ENCODE measurements at places on chromosomes 16 and 17. TPM values are rescaled to one million over a fixed set of nuclear protein-coding genes. Genes with fewer than 3 reads are reported as not detected.

GRCh38 chr16:89491974-89492687 is 1.8 kb upstream of the ANKRD11 start:
- DNase-seq = no peak

- peak; percentile 56 for DNase-seq
Observed at GRCh38 chr16:87850009-87851006, 19.0 kb downstream of the SLC7A5 start.

- no peak for DNase-seq
Observed at GRCh38 chr16:68866933-68867332, 23.6 kb downstream of the TANGO6 start.

The TP53TG3F gene
- total RNA-seq = not detected

The TBC1D3H gene
- not detected for total RNA-seq

GRCh38 chr16:74607310-74607961 is 522 bp upstream of the GLG1 start:
- no peak for DNase-seq

GRCh38 chr17:81509207-81509971 is 3.2 kb downstream of the ACTG1 start:
- peak; percentile 53 for DNase-seq

DNA sequence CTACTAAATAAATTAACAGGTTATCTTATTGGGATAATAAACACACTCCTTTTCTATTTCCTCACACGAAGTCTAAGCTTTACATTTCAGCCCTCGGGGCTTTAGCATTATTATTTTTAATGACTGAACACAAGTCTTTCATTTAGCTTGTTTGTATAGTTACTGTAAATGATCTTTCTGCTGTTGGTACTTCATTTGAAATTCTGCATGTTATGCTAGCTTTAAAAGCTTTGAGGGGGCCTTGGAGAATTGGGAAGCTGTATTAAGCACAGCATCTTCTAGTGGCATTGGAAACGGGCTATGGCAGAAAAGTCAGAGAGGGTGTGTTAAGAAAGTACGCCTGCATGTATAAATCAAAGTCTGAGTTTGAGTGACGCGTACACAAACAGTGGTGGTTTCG is 243.7 kb downstream of the FTO start:
- no peak for DNase-seq

DNA sequence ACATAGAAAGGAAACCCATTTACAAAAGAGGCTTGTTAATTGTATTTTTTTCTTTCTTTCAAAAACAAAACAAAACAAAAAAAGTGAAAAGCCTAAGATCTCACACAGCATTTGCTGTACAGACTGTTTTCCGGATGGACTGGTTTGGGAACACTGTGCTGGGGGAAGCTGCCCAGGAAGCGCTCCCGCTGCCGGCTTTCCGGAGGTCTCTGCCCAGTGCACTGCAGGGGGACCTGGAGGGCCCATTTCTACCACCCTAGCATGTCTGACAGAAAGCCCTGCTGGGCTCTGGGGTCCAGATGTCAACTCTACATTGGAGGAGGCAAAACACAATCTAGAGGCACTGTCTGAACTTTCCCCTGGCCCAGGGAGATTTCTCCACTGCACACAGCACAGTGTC is 26.3 kb upstream of the CLEC18B start:
- DNase-seq = no peak

DNA sequence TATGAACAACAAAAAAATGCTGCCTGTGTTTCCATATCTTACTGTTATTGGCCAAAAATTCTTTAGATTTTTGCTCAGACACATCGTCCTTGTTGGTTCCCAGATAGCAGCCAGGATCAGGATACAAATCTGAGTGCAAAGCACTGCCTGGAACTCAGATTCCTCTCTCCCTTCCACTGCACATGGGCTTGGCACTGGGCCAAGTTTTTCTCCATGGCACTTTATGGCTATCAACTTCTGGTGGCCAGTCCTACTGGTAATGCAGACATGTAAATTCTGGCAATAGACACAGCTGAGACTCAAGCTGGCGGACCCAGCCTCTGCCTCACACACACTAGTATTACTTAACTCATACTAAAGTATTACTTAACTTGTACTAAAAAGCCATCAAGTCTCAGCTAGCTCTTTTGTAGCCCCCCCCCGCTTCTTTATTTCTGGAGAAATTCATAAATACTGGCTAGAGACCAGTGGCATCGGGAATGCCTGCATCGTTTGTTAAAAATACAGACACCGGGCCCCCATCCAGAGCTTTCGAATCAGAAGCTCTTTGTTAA is 181.2 kb upstream of the COX10 start:
- peak; percentile 21 for DNase-seq

DNA sequence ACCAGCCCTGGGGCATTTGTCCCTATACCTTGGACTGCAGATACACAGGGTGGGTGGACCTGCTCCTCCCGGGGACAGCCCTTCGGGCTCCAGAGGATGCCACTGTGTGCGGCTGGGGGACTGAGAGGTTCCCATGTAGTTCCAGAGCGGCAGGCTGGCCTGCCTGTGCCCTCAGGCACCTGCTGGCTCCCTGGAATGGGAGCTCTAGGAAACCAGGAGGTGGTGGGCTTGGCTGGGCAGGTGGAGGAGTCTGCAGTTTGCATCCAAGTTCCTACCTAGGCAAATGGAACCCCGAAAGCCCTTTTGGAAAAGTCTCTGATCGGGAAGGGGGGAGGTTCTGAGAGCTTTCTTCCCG is 982 bp downstream of the DBNDD1 start:
- peak; percentile 6 for DNase-seq

DNA sequence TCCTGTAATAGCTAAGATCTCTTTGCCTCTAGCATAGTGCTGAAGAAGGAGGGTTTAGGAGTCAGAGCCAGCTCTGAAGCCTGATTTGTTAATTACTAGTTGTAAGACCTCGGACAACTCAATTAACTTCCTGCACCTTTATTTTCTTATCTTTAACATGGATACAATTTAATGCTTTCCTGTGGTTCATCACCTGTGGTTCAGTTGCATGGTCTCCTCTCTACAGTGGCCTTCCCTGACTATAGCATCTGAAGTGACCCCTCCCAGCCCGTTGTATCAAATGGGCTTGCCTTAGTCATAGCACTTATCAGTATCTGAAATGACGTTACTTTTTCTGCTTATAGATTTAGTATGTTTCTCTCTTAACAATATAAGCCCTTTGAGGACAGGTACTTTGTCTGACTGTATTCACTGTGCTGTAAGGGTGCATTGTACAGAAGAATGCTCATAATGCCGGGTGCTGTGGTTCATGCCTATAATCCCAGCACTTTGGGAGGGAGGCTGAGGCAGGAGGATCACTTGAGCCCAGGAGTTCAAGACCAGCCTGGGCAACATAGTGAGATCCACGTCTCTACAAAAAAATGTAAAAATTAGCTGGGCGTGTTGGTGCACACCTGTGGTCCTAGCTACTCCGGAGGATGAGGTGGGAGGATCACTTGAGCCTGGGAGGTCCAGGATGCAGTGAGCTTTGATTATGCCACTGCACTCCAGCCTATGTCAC is 2.6 kb upstream of the NDE1 start:
- no peak for DNase-seq

DNA sequence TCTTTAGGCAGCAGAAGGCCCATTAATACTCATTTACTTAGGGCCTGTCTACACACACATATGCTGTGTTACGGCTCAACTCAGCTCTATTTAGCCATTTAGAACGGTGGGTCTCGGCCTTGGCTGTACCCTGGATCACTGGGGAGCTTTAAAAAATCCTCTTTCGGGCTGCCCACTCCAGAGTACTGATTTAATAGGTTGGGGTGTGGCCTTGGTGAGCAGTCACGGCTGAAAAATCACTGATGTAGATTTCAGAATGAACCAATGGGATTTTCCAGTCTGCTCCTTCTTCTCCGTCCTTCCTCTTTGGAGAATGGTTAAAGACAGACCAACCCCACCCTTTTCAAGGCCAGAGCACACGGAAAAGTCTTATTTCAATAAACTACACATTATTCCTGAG is 223.5 kb downstream of the CCDC182 start:
- DNase-seq = no peak

The PRR35 gene
- total RNA-seq = not detected

The TMEM235 gene
- total RNA-seq = not detected

The RGS9 gene
- total RNA-seq = 0.49 TPM

GRCh38 chr16:88084881-88085280 is 133.6 kb downstream of the BANP start:
- DNase-seq = no peak

GRCh38 chr17:42180922-42181850 is at the start of gene KCNH4:
Gene KCNH4 (minus strand): TSS chr17:42181142. CDS start chr17:42180945, 197 bp downstream.
- DNase-seq = peak; percentile 17

The KRTAP9-4 gene
- total RNA-seq = not detected

DNA sequence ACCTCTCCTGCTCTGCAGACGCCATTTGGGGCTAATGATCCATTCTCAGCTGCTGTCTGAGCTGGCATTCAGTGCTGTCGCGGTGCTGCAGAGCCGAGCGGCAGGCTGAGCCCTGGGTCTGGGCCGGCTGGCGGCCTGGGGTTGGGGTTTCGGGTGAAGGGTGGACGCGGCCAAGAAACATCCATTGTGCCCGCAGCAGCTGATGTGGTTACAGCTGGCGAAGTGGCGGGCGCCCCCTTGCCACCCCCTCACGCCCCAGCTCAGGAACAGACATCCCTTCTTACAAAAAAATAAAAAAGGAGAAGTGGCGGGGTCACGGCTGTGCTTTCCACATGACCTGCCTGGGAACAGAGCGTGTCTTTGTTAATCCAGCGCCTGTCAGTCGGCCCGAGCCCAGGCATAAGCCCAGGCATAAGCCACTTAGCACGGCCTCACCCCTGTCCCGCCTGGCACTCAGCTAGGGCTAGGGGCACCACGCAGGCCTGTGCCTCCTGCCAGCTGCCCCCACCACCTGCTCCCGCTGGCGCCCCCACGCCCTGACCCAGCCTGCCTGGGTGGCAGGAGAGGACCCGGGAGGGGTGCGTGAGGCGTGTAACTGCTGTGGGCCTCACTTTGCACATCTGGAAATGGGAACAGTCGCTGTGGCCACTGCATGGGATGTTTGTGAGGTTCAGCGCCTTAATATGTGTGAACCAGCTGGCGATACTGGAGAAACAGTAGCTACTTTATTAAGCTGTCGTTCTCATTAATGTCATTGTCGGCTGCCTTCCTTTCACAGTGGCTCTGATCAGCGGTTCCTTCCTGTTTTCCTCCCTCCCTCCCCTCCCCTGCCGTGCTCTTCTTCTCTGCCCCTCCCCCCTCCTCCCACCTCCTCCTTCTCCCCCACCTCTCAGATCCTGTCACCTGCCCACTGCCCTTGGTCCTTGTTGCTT is 197.7 kb upstream of the CIBAR2 start:
- no peak for DNase-seq

GRCh38 chr16:79053577-79053976 is 547.0 kb downstream of the MAF start:
- no peak for DNase-seq

Measured in MCF 10A (cell line).